ENCODE measurements at places on chromosomes 11 and 22.
A peak's percentile ranks its signal among the peaks of the same experiment; 100 is the strongest.

- DNase-seq = no peak
These were observed 22.3 kb downstream of the SPON1 start for GRCh38 chr11:13984616-13985450.

DNA sequence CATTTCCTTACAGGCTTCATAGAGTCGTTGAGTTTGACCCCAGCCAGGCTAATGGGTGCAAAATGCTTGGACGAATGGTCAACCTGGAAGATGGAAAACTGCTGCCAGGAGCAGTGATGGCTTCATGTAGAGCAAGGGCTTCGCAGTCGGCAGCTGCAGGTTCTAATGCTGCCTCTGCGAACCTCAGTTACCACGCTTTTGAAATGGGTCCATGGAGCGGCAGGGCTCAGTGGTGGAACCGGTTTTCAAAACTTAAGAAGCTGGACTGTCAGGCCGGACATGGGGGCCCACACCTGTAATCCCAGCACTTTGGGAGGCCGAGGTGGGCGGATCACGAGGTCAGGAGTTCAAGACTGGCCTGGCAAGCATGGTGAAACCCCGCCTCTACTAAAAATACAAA, 55.9 kb upstream of the PRR5 start:
- DNase-seq = no peak

DNA sequence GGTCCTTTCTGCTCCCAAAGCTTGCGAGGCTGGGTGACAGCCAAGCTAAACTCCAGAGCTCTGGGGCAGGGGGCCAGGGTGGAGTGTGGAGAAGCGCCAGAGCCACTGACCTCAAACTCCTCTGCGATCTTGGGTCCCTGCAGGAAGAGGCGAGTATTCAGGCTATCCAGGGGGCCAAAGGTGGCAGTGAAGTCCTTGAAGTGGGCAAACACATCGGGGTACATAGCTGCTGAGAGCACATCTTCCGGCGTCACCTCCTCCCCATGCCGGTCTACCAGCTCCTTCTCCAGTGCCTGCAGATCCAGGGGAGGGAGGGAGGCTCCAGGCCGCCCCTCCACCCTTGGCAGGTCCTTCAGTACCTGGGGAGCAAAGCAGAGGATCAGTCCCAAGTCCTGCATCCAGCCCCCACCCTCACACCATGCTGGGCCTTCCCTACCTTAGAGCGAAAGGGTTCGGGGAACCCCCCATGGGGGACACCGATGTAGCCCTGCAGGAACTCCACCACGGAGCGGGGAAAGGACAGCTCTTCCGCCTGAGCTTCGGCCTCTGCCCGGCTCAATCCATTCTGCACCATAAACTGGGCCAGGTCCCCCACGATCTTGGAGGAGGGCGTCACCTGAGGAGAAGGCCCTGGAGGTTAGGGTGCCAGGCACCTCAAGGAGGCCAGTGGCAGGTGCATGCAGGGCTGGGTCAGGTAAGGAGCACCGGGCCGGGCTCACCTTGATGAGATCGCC, 6.4 kb downstream of the RCE1 start:
- DNase-seq = no peak

GRCh38 chr11:92852946-92853345, 116.5 kb upstream of the MTNR1B start:
- DNase-seq = no peak

GRCh38 chr11:77636731-77637344, 756 bp downstream of the CLNS1A start:
- no peak for DNase-seq

GRCh38 chr11:70024773-70025045, 53.4 kb upstream of the ANO1 start:
- no peak for DNase-seq

GRCh38 chr11:6319001-6319703, 1.1 kb downstream of the CAVIN3 start:
- peak; percentile 40 for DNase-seq

- DNase-seq = no peak
These were observed 2.1 kb downstream of the SMIM35 start for GRCh38 chr11:118084656-118085055.

DNA sequence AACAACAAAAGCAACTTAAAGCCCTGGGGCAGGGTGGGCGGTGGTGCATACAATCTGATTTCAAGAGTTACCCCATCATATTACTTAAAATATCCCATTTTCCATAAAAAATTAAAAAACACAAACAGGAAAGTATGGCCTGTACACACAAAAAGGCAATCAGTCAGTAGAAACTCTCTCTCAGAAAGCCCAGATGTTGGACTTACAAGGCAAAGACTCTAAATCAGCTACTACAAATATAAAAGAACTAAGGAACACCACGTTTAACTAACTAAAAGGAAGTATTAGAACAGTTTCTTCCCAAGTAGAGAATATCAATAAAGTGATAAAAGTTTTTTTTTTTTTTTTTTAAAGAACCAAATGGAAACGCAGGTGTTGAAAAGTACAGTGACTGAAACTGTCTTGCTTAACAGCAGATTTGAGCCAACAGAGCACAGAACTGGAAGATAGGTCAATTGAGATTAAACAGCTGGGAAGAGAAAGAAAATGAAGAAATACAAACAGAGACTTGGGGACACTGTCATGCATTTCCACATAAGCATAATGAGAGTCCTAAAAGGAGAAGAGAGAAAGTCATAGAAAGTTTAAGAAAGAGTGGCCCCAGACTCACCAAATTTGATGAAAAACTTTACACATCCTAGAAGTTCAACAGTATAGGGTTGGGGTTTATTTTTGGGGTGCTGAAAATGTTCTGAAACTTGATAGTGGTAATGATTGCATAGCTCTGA, 8.6 kb downstream of the SC5D start:
- no peak for DNase-seq

DNA sequence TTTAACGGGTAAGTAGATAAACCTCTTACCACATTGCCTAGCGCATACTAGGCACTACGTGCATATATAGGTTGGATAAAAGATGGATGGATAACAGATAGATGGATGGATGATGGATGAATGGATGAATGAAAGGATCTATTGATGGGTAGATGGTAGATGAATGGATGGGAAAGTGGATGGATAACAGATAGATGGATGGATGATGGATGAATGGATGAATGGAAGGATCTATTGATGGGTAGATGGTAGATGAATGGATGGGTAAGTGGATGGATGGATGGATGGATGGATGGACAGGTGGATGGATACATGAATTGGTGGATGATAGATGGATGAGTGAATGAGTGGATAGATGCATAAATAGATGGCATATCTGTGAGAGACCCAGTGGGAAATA, 555.0 kb downstream of the MN1 start:
- DNase-seq = no peak

Measured in cerebellar cortex (tissue), 1 donor.